ENCODE measurements at places on chromosomes 13 and 19.

DNA sequence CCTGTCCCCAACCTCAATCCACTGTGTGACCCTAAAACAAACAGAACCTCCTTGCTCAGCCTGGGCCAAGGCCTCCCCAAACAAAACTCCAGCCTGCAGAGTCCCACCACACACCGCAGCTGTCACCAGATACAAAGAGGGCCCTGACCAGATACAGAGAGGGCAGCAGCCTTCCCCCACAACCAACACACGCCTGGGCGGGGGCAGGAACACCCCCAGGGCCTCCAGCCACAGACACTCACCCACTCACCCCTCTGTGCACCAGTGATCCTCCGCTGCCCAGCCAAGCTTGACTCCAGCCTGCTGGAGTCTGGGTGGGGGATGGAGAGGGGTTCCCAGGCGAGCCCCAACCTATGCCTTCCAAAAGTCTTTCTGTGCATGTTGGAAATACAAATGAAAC, 5.9 kb upstream of the CIRBP start:
- DNase-seq = no peak

GRCh38 chr13:31851216-31851615, 111.9 kb downstream of the RXFP2 start:
- no peak for DNase-seq

DNA sequence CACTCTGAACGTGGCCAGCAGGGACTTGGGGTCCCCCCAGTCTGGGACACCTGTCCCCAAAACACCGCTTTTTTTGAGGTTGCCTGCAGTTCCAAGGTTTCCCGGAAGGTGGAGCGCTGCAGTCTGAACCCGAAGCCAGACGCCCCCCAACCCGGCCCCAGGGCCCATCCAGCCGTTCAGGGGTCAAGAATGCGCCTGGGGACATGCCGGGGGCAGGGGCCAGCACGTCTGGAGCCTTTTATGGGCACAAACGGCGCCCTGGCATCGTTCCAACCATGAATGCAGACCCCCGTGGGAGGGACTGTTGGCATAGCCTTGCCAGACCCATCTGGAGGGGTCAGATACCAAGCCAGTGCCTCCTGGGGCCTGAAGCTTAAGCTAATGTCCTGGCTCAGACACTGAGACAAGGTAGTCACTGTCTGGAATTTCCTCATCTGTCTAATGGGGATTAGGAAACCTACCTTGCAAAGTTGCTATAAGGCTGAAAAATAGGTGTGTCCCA, 6.9 kb downstream of the S1PR5 start:
- peak; percentile 65 for DNase-seq

DNA sequence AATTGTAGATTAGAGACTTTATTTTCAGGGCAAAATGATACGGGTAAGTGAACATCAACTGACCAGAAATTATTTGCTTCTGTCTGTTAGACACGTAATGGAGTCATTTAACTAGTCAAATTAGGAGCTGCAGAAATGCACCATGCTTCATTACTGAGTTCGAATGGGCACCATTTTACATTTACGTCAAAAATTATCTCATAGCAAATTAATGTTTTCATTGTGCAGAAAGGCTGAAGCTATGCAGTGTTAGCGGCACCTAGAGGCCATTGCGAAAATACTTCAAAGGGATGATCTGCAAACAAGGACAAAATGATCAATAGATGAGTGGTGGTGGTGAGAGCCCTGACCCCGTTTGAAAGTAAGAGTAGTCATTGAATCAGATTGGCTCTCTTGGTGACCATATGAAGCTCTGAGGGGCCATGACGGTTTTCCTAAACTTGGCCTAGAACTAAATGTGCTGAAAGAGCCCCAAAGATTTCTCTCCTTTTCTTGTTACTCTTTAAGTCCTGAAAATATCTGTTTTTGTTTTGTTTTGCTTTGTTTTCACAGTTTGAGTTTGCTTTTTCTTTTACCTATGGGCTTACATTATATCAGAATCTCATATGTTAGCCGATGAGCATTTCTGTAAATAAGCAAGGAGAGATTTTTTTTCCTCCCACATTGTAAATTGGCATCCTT, 277.9 kb downstream of the ZNF536 start:
- DNase-seq = no peak

DNA sequence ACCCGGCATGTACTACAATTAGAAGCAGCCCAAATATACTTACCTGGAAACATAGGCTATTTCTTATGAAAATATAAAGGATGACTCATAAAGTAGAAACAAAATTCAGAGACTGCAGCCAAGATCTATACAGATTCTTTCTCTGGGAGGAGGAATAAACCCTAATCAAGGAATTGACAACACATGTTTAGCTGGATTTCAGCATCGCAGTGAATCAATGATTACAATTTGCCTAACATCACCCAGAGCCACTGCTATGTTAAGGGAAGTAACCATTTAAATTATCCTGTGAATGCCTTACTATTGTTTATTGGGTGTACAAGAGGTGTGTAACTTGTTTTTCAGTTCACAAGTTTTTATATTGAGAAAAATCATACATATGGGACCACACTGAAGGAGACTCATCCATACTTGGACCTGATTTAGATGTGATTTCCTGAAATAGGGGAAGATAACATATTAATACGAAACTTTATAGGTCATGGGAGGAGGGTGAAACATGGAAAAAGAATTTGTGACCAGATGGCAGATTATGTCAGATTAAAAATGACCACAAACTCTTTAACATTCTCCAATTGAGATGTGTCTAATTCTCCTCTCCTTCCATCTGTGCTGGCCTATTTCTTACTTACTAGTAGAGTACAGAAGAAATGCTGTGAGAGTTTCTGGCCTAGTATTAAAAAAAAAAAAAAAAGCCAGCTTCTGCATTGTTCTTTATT, 1168.4 kb downstream of the SLITRK1 start:
- no peak for DNase-seq

DNA sequence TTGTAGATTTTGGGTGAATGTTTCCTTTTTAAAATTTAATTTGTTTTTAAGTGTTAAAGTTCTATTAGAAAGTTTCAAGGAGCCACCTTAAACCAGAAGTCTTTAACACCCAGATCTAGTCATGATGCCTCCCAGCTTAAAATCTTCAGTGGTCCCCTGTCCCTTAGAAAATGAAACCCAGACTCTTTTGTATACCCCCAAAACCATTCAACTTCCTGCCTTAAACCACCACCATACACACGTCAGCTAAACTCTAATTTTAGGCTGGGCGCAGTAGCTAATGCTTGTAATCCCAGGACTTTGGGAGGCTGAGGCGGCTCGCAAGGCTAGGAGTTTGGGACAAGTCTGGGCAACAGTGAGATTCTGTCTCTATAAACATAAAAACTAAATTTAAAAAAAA, 37.9 kb downstream of the N4BP2L1 start:
- DNase-seq = no peak

GRCh38 chr19:32580353-32580900, 563 bp upstream of the PDCD5 start:
- DNase-seq = no peak

GRCh38 chr19:1063030-1063908, 3.7 kb upstream of the ARHGAP45 start:
- DNase-seq = peak; percentile 59

DNA sequence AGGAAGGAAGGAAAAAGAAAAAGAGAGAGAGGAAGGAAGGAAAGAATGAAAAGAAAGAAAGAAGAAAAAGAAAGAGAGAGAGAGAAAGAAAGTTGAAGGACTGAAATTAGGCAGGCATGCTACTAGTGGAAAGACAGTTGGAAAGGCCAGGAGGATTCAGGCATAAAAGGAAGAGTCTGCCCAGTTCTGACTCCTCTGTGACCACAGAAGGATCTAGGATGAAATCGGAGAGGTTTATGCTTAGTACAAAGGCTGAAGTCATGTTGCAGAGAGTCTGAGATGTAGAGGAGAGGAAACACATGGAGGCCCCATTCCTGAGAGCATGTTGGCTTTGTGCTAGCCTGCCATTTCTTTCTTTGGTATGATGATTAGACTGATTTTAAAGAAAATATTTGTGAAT, 246.5 kb upstream of the ARGLU1 start:
- DNase-seq = no peak

DNA sequence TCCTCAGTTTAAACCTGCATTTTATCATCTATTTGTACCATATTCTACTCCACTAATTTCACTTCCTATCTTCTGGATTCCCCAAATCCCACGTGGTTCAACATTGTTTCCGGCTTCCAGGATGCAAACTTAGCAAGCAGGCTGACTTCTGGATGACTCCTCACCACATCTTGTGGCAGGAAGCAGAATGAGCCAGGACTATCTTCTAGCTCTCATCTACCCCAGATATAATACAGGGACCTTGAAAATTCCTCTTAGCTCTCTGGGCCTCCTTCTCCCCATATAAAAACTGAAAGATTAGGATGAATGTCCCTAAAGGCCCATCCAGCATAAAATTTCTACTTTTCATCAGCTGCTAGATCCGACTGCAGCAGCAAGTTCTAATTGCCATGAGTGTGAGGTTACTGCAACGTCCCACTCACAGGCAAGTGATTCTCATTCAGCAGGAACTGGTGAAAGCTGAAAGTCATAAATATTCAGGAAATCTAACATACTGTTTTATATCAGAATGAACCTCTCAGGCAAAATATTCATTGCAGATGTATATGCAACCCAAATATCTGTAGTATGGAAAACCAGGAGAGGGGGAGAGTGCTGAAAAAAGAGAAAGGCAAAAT, 93.4 kb downstream of the KCTD12 start:
- no peak for DNase-seq

DNA sequence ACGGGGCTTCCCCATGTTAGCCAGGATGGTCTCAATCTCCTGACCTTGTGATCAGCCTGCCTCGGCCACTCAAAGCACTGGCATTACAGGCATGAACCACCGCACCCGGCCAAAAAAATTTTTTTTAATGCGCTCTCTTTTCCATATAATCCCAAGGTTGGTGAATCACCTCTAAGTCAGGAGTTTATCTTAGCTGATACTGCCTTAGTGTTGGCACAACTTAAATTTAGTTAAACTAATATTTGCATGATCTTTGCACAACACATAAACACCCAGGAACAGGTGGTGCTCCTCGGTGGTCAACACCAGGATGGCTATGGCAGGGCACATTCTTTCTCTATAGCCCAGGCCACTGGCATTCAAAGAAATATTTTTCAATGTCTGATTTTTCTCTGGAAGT, 24.1 kb upstream of the PSG7 start:
- DNase-seq = no peak

GRCh38 chr19:23410155-23410554, 14.9 kb upstream of the ZNF91 start:
- DNase-seq = no peak

- no peak for DNase-seq
Measured at GRCh38 chr13:94254737-94255136, 224.7 kb downstream of the DCT start.

- no peak for DNase-seq
Measured at GRCh38 chr13:64529874-64530485, 2700.2 kb downstream of the PCDH9 start.

GRCh38 chr19:58060231-58060630, 1.1 kb downstream of the ZNF135 start:
- DNase-seq = no peak

- no peak for DNase-seq
Measured at GRCh38 chr19:38494379-38494778, 60.9 kb downstream of the RYR1 start.

DNA sequence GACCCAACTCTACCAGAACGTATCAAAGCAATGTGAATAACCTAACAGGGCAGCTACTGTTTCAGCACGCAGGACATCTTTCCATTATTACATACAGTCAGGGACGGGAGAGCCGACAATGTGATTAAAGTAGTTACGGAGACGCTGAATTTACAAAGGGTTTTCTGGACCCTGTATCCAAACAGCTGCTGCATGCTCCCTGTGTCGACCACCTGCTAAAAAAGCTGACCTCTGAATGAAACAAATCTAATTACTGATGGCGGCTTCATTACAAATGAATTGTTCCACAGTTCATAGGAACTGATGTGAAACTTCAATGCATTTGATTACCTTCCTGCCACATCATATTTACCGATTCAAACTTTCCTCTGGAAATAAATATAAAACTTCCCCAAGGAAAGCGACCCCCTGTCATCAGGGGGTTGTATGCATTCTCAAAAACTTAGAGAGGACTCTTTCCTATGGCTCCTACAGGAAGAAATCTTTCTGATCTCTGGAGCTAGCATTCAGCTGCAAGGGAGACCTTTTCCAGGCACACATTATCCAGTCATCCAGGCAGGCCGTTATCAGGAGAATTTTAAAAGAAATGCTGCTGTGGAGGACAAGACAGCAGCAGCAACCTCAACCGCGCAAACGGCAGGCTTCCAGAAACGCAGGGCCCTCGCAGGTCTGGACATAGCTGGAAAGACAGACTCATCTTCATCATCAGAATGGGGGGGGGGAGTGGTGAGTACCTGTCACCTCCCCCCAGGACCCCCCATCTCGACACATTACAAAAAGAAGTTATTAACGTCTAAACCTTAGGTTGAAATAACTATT, 3.1 kb downstream of the EFNB2 start:
- DNase-seq = no peak

GRCh38 chr13:40670307-40670706, 3.9 kb upstream of the FOXO1 start:
- no peak for DNase-seq

- DNase-seq = no peak
Measured at GRCh38 chr13:83065108-83065507, 817.2 kb downstream of the SLITRK1 start.

DNA sequence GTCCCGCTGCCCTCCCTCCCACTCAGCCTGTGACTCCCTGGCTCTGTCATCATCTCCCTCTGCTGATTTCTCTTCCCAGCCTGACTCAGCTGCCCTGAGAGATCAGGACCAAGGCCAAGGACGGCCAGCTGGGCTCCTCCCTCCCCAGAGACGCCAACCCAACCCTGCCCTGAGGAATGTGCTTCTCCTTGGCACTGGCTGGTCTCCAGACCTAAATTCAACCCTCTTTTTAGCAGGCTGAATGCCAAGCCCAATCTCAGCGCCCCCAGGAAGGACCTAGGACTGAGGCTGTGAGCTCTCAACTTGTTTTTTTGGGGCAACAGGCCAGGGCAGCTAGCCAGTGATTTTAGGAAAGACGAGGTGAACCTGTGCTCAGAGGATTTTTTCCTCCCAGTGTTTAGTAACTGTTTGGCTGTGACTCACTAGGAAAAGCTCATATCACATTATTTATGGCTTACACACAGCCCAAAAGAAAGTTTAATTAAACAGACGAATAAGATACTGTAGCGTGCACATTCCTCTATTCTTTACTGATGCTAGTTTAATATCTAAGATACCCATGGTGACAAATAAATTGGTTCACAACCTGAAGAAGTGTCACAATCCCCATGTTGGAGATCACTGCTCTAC, 7.4 kb upstream of the IGFL1 start:
- no peak for DNase-seq

DNA sequence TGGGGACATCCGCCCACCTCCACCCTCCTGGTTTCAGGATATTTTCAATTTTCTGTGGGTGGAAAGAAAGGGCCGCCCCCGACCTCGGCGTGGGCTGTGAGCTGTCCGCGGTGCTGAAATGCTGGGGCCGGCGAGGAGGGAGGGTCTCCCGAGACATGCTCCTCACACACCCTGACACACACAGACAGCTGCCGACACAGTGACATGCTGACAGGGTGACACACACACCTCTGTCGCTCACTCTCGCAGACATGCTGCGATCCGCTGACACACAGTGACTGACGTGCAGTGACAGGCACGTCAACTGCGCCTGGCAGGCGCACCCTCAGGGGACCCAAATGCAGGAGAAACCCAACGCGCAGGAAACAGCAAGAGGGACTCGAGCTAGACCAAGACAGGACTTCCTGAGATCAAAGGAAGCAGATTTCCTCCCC, 25.1 kb upstream of the MEIS3 start:
- peak; percentile 33 for DNase-seq

Data from activated naive CD4-positive, alpha-beta T cell treated with anti-CD3 and anti-CD28 coated beads, Interleukin-2, amount 50 U/mL, for 16 hours (primary cell).